Activated CD4-positive, alpha-beta T cell treated with anti-CD3 and anti-CD28 coated beads, Interleukin-2, amount 50 U/mL, for 1 hour (primary cell): ENCODE measurements at places on chromosomes 2 and 18.

DNA sequence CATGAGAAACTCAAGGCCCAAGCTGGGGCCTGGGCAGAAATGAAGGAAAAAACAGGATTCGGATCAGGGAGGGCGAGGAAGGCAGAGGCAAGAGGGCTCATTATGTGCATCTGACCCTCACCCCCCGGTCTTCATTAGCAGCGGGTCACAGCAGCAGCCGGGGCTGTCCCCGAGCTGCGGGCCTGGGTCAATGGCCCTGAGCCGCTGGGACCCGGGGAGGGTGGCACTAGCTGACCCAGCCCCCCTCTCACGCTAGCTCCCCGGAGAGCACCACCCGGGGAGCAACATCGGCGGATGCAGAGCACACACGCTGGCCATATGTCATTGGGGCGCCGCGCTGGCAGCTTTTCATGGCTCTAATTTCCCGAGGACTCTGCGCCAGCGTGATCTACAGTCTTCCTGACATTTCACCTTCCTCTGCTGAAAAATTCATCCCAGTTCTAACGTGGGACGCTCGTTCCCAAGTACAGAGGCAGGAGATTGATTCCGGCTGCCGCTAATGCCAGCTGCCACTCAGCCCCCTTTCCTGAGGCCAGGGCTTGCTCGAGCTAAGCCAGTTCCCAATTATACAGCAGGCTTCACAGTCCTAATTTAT, 63.7 kb downstream of the EIPR1 start:
- DNase-seq: no peak

DNA sequence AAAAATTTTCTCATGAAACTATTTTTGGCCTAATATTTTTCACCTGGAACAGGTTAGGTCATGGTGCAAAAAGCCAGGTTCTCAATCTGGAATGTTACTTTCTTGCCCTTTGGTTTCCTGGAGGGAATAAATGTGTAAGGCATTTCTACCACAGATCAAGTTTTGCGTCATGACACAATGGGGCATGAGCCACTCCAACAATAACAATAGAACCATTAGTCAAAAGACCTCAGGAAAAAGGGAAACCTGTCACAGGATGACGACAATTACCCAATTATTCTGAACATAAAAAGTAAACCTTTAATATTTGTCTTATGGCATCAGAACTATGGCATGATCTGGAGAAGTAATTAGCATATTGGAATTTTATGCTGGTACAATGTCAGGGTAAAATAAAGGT, 88.2 kb upstream of the HNRNPA3 start:
- no peak for DNase-seq

- DNase-seq: peak; percentile 30
Observed at GRCh38 chr2:105754011-105754410, 9.3 kb downstream of the NCK2 start.

GRCh38 chr2:51510303-51510702, 478.4 kb upstream of the NRXN1 start:
- no peak for DNase-seq

- DNase-seq: no peak
Observed at GRCh38 chr2:156332284-156332533, 312 bp downstream of the NR4A2 start.

DNA sequence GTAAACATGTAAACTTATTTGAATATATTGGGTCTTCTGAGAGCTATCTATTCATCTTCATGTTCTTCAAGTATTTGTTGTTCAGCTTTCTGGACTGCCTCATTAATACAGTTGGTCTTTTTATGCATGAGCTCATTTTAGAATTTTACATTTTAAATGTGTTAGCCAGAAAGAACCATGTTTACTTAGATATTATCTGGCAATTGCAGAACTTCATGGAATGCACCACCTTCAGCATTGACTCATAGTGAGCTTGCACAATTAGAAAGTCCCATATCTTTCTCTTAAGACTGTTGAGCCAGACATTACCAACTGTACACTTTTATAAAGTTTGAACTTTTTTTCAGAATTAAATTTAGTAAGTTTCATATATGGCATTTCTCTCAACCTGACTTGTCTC, 536.7 kb downstream of the RIT2 start:
- no peak for DNase-seq

DNA sequence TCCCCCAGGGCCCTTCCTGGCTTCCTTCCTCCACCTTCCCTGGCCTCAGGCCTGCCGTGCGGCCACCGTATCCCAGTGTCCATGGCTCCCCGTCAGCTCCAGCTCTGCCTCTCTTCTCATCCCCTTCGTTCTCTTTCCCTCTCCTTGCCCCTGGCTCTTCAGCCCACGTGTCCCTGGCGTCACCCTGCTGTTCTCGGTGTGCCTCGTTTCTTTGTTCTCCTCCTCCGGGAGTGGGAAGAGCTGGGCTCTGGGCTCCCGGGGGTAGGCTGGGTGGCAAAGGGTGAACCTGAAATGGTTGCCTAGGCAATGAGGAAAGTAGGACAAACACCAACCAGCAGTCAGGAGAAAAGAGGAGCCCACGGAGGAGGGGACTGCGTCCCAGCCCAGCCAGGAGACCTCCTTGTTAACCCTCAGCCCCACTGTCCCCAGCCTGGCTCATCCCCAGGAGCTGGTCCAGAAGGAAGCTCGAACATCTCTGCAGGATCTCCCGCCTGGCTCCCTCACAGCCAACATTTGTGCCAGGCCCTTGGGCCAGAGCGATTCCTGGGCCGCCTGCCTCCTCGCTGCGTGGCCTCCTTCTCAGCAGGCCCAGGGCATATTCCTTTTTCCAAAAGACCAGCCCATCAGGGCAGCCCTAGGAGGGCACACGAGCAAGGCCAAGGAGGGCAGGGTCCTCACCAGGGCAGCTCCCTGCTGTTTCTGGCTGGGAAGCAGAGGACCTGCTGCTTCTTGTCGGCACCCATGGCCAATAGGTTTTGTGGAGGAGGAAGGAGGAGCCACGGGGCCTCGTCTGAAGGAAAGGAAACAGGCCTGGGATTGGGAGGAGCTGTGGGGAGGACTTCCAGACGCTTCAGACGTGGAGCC, 30.9 kb upstream of the DNMT3A start:
- no peak for DNase-seq
